ENCODE measurements at places on chromosomes 4 and X. TPM values are rescaled to one million over a fixed set of nuclear protein-coding genes. Genes with fewer than 3 reads are reported as not detected.

The DGKK gene
- not detected for total RNA-seq

The MAP3K15 gene
- 0.21 TPM for total RNA-seq

- no peaks in the 10 kb centered on the region for H3K36me3 ChIP-seq
- peak overlapping the region; percentile 83 for H3K4me3 ChIP-seq
- no peak for DNase-seq
- H3K4me1 ChIP-seq = no peaks in the 10 kb centered on the region
Observed at GRCh38 chr4:74038086-74038424, 434 bp downstream of the CXCL3 start.

DNA sequence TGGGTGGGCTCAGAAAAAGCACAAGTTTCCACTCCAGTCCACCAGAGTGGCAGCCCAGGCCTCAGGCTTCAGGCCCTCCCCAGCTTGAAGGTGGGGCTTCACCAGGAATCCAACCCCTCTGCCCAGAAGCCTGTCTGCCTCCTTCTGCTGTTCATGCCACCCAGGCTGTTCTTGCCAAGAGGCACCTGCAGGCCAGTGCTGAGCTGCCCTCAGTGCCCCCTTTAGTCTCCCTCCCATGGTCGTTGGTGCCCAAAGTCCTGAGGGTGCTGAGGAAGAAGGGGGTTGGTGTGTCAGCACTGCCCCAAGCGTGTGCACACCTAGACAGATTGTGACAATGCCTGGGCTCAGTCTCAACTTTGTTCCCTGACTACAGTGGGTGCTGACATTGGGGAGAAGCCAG lies 475.3 kb downstream of the EPHA5 start:
- H3K4me1 ChIP-seq = no peaks in the 10 kb centered on the region
- no peaks in the 10 kb centered on the region for H3K36me3 ChIP-seq
- H3K4me3 ChIP-seq = no peak overlapping the region

DNA sequence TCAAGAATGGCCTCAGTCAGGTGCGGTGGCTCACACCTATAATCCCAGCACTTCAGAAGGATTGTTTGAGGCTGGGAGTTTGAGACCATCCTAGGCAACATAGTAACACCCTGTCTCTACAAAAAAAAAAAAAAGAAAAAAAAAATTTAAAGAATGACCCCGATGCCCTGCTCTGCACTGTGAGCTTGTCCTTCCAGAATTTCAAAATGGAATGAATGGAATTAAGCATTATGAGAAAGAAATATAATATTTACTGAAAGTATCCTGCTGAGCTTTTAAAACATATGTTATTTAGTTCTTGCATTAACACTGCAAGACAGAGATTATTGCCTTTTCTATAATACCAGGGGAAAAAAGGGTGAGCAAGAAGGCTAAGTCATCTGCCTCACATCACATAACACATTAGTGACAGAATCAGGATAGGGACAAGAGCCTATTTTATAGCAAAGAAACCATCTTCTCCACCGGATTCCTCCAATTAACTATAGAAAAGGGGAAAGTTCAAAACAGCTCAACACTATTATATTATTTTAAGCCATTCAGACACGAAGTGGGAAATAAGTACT lies 41.9 kb upstream of the GAB1 start:
- H3K4me1 ChIP-seq = peaks cover 4% of the 10 kb centered on the region
- DNase-seq = no peak
- peak overlapping the region; percentile 59 for H3K27ac ChIP-seq

GRCh38 chr4:957231-957580 lies 16.2 kb downstream of the DGKQ start:
- no peaks in the 10 kb centered on the region for H3K4me1 ChIP-seq
- no peak overlapping the region for H3K4me3 ChIP-seq
- no peak overlapping the region for H3K27ac ChIP-seq
- no peaks in the 10 kb centered on the region for H3K27me3 ChIP-seq
- H3K36me3 ChIP-seq = peaks cover 63% of the 10 kb centered on the region

DNA sequence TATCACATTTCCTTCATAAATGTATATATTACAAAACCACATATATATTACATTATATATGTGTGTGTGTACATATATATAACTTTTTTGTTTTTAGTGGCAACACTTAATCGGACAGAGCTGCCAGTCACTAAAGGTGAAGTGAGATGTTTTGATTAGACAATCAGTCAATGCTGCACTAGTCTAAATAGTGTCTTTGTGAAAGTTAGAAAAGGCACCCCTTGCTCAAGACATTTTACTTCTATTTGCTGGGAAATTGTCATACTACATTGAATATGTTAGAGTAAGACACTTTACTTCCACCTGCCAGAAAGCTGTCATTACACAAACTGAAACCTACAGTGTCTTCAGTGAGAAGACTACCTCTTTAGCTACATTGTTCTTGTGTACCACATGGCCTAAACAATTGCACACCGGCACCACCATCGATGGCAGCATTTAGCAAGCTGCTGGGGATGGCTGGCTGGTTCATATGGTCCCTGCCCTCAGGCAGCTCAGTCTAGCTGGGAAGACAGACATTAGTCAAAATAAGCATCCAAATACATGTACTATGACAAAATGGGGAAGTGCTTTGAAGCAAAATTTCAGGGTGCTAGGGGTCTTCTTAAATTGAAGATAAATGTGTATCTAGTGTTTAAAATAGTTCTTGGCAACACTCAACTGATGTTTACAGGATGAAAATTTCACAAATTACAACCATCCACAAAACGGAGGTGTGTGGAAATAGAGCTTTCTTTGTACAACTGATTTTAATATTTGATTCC lies 148.1 kb upstream of the GATB start:
- H3K27ac ChIP-seq = no peak overlapping the region
- H3K36me3 ChIP-seq = no peaks in the 10 kb centered on the region
- no peak for DNase-seq
- H3K4me1 ChIP-seq = no peaks in the 10 kb centered on the region
- no peak overlapping the region for H3K4me3 ChIP-seq

Data from ascending aorta (tissue), 2 donors.